ENCODE measurements at places on chromosomes 13 and 19. TPM values are rescaled to one million over a fixed set of nuclear protein-coding genes. Genes with fewer than 3 reads are reported as not detected.

GRCh38 chr13:53121131-53121773 is 92.6 kb downstream of the OLFM4 start:
- DNase-seq = no peak

DNA sequence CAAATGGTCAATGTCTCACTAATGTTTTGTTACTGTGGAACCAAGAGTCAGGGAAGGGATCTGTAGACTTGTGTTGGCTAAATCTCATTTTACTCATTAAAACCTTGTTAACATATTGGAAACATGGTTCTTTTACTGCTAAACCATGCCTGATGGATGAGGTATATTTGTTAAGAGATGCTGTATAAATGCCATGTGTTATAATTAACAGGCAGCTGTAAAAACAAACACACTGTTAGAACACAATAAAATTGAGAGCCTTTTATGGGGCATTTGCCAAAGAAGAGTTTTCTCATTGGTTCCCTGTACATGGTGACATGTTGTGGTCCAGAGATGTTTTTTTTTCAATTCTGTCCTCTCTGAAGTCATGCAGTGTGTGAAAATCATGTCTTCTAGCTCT is 121.9 kb downstream of the ESD start:
- peak; percentile 61 for DNase-seq

- DNase-seq = no peak
These were observed 34.2 kb downstream of the NALCN start for GRCh38 chr13:101382086-101382485.

GRCh38 chr19:17379221-17379631 is 2.1 kb upstream of the PLVAP start:
- no peak for DNase-seq

- peak; percentile 80 for DNase-seq
These were observed 13.3 kb upstream of the ISYNA1 start for GRCh38 chr19:18450931-18451836.

DNA sequence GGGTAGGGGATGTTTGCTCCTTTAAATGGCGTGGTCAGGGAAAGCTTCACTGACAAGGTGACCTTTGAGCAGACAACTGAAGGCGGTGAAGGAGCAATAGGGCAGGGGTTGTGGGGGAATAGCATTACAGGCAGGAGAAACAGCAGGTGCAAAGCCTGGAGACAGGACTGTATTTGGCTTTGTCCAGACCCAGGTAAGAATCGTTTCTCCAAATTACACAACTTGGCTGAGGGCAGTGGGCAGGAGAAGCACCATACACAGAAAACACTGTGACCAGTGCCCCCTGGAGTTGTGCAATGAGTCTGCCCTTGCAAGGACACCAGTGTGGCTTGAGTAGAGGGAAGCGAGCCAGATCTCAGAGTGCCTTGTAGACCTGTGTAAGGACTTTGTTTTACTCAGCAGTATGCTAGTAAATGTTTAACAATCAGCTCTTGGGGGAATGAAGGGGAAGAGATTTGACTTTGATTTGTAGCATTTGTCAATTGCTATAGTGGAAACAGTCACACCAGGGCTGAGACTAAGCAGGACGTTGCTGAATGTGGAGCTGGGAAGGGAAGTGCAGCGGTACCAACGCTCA is 360.0 kb downstream of the DCT start:
- no peak for DNase-seq

- DNase-seq = no peak
These were observed 382.7 kb downstream of the LIG4 start for GRCh38 chr13:107832500-107833100.

GRCh38 chr13:48263196-48263595 is 30.2 kb downstream of the ITM2B start:
- no peak for DNase-seq

DNA sequence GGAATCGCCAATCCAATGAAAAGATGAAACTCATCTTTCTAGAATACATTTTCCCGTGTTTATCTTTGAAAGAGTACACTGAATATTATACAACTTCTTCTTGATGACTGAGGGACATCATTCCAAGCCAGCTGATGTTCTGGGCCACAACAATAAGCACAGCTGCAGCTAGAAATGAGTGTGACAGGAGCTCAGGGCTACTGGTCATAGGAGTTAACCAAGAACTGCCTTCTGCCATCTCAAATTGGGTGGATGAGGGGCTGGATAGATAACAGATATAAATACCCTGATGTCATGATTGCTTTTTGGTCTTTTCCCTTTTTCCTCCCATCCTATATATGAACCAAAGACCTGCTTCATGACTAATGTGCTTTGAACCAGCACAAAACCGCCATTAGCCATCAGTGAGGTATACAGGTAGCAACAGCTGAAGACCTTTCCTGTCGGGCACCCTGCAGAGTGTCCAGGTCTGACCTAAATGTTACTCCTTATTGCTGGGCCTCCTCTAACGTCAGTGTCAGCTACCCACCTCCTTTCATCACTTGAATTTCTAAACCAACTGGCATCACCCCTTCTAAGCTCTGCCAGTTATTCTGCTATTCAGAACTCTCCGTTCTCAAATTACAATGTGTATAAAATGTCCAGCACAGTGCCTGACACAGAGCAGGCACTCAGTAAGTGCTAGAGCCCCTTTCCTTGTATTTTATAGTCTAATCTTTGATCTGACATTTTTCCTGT is 178.2 kb downstream of the ENOX1 start:
- no peak for DNase-seq

DNA sequence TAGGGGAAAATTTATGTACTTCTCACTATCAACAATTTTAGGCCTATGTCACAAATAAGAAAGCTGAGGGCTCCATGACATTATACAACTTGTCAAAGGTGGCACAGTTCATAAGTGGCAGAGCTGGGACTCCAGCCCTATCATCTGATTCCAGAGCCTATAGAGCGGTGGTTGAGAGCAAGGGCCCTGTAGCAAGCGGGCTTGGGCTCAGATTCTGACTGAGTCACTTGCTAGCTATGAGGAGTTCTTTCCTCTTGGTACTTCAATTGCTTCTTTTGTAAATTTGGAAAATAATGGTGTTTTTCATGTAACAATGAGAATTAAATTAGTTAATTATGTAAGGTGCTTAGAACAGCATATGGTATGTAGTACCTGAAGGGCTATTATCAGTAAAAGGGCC is 28.7 kb upstream of the FAM216B start:
- DNase-seq = no peak

GRCh38 chr13:31674051-31674450 is 65.3 kb upstream of the RXFP2 start:
- DNase-seq = peak; percentile 5

- no peak for DNase-seq
These were observed 3.2 kb downstream of the OXGR1 start for GRCh38 chr13:96991072-96991471.

GRCh38 chr19:5249526-5249925 is 91.1 kb downstream of the PTPRS start:
- DNase-seq = no peak

- DNase-seq = no peak
These were observed 84.4 kb upstream of the KCTD15 start for GRCh38 chr19:33712268-33712667.

- no peak for DNase-seq
These were observed 2.4 kb downstream of the CUL4A start for GRCh38 chr13:113211774-113212173.

GRCh38 chr19:3618144-3618810 is 8.3 kb downstream of the CACTIN start:
- DNase-seq = peak; percentile 56

GRCh38 chr19:42301646-42302203 is at the start of gene PRR19:
TSS of gene PRR19 (plus strand) at chr19:42302132. CDS start at chr19:42309585, 7,453 bp downstream.
- DNase-seq = no peak

- no peak for DNase-seq
These were observed 240.3 kb downstream of the LACC1 start for GRCh38 chr13:44120043-44120442.

DNA sequence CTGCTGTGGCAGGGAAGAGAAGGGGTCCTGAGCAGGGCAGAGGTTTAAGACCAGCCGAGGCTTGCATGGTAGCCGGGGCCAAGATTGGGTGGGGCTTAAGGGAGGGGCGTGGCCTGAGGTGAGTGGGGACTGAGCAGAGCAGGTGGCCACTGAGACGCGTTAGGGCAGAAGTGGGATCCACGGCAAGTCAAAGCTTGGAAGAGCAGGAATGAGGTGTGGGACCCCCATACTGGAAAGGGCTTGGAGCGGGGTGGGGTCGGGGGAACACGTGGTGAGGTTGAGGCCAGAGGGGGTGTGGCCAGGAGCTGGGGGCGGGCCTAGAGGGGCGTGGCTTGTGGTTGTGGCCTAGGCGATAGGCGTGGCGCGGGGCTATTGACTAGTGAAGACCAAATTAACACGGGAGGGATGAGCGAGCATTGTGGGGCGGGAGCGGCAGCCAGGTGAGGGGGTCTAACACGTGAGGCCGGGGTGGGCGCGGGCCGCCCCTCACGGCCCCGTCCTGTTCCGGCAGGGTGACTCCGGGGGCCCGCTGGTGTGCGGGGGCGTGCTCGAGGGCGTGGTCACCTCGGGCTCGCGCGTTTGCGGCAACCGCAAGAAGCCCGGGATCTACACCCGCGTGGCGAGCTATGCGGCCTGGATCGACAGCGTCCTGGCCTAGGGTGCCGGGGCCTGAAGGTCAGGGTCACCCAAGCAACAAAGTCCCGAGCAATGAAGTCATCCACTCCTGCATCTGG is 3.3 kb downstream of the CFD start:
- DNase-seq = peak; percentile 60

DNA sequence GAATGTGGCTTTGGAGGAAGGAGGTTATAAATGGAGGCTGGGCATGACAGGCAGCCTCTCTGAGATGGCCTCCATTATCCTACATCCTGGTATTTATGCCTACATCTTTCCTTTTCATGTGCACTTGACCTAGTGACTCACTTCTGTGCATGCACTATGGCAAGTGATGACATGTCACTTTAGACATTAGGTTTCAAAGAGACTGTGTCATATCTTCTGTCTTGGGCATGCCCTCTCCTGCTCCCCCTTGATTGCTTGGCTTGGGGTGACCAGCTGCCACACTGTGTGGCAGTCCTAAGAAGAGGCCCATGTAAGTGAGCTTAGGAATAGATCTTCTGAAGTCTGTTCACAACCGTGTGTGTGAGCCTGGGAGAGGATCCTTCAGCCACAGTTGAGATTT is 472.8 kb downstream of the FGF9 start:
- no peak for DNase-seq

DNA sequence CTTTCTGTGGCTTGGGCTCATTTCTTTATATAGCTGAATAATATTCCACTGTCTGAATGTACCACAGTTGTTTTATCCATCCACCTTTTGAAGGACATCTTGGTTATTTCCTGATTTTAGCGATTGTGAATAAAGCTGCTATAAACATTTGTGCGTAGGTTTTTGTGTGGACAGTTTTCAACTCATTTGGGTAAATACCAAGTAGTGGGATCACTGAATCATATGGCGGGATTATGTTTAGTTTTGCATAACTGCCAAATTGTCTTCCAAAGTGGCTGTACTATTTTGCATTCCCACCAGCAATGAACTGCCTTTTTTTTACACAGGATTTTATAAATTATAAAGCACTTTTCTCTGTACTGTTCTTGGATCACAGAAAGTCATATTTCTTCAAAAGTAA is 13.7 kb upstream of the LRCH1 start:
- no peak for DNase-seq

- no peak for DNase-seq
These were observed 32.1 kb downstream of the PPP2R1A start for GRCh38 chr19:52221831-52222375.

DNA sequence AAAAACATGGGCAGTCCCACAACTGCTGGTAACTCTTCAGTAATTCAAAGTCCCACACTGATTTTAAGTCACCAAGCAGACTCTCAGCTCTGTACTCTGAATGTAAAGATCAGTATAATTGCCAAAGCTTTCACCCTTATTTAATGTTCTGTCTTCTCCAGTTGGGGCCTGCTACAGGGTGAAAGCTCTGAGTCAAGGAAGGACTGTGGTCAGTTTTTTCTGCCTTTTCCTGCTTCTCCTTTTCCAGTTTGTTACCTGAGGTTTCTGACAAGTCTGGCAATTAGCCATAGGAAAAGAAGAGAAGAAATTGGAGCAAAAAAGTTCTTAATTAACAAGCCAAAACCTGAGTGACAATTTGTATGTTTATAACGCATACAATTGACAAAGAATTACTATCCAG is 279.3 kb downstream of the RBM26 start:
- no peak for DNase-seq

DNA sequence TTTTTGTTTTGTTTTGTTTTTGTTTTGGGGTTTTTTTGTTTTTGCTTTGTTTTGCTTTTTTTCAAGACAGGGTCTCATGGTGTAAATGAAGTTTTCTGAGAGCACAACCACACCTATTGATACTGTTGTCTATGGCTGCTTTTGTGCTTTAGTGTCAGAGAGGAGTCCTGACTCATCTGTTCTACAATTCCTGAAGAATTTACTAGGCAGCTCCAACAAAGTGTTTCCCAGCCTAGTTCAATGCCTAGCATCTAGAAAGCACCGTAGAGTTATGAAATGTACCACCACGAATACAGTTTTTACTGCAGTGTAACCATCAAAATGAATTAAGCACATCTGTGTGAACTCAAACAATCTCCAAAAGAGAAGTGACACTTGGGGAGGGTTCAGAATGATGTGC is 21.2 kb downstream of the SAFB start:
- peak; percentile 17 for DNase-seq

- DNase-seq = peak; percentile 87
These were observed 4.2 kb upstream of the SPC24 start for GRCh38 chr19:11159598-11160439.

The AMER2 gene
- total RNA-seq = not detected

The CYP4F11 gene
- total RNA-seq = not detected

The MISP3 gene
- under 0.01 TPM for total RNA-seq

The RPS15 gene
- 444 TPM for total RNA-seq

The ZNF577 gene
- total RNA-seq = 4.2 TPM

The ZNF835 gene
- total RNA-seq = not detected

The LCP1 gene
- total RNA-seq = 44.9 TPM

The DIAPH3 gene
- total RNA-seq = 20.9 TPM

The KLK6 gene
- total RNA-seq = not detected

The TMPRSS9 gene
- total RNA-seq = not detected

The THSD1 gene
- 9.9 TPM for total RNA-seq

The MBNL2 gene
- 120 TPM for total RNA-seq

The PGLYRP1 gene
- not detected for total RNA-seq

The DHRS12 gene
- 4.5 TPM for total RNA-seq

The CATSPERD gene
- total RNA-seq = not detected

The IGFL2 gene
- total RNA-seq = not detected

The RYR1 gene
- under 0.01 TPM for total RNA-seq

The MAST1 gene
- under 0.01 TPM for total RNA-seq

The BST2 gene
- total RNA-seq = 7.8 TPM

The VSTM2B gene
- total RNA-seq = not detected

The PRR22 gene
- under 0.01 TPM for total RNA-seq

The FLT1 gene
- total RNA-seq = 23.2 TPM
